ENCODE measurements at places on chromosomes 4 and X. TPM values are rescaled to one million over a fixed set of nuclear protein-coding genes. Genes with fewer than 3 reads are reported as not detected.

Gene OTUD6A
- not detected for polyA plus RNA-seq

DNA sequence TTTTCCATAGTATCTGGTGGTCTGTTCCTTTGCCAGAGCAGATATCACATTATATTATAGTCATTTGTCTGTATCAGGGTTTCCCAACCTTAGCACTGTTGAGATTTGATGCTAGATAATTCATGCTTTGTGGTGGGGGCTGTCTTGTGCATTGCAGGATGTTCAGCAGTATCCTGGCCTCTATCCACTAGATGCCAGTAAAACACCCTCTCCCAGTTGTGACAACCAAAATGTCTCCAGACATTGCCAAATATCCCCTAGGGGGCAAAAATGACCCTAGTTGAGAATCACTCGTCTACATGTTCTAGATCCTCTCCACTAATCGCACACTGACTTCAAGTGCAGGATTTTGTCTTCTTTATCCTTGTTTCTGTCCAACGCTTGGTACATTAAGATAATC lies 160.8 kb downstream of the FANCB start:
- DNase-seq: no peak

DNA sequence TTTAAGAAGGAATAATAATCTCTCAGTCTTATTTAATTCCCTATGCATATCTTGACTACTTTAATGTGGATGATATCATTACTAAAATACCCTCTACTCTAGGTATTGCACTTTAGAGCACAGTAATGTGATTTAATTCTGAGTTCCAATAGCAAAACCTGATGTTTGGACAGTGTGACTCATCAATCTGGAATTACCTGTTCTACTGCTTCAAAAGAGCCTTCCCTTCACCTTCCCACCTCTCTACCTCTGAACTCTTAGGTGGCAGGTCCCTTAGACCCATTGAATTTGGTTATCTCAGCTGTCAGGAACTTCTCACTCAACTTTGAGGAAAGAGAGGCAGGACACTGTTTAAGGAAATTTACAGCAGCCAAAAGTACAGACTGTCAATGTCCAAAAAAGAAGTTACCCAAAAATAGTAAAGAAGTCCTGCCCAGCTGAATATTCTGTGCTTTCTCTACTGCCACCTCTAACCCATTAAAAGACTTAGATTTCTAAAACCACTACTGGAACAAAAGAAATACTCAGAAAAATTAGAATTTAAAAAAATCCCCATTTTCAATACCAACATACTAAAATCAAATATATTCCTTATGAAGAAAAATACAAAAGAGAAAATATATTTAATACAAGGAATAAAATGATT lies 123.1 kb upstream of the GPM6A start:
- no peak for DNase-seq

Gene SHROOM4
- polyA plus RNA-seq: 16.1 TPM

Gene SH3D19
- 26.9 TPM for polyA plus RNA-seq

Gene SLC16A2
- polyA plus RNA-seq: 28.4 TPM

GRCh38 chrX:150845091-150845490 lies 53.4 kb downstream of the CD99L2 start:
- DNase-seq: no peak

Gene RNF175
- polyA plus RNA-seq: 5.6 TPM

DNA sequence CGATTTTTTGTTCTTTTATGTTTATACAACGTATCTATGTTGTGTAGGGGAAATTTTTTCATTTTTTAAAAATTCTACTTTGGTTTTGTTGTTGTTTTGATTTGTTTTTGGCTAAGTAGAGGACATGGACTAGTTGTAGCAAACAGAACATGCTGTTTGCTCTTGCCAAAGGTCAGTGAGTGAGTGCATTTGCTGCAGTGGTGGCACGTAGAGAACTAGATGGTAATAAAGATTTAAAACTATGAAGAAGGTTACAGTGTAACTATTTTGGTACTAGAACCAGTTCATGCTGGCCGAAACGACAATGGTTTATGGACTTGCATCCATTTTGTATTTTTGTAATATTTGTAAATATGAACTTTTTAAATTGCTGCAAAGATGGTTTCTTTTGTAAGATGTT lies 1.9 kb upstream of the SCML1 start:
- no peak for DNase-seq

DNA sequence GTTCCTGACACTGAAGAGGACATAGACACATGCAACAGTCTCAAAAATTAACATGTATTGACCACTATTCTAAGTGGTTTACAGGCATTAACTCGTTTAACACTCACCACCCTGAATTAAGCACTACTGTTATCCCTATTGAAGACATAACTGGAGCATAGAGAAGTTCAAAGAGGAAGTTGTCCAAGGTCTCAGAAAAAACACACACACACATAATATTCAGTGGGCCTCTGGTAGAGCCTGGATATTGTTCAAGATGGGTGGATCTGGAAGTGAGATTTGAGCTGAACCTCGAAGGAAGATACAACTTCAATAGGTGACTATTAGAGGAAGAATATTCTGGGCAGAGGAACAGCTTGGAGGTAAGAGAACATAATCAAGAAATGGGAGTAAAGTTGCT lies 334.9 kb downstream of the HNRNPD start:
- no peak for DNase-seq

DNA sequence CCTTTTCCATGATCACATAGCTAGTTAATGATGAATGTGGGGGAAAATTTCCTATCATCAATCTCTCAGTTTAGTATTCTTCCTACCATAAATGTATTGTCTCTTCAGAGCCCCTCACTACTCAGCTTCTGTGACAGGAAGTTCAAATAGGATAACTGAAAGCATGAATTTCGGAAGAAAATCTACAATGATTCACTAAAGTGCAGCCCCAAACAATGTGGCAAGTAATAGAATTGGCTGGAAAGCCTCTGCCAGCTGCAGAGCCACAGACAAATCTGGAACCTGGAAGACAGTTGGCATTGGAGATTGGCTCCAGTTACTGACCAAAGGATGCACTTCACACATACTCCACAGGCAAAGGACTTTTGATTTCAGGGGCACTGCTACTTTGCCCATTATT lies 35.2 kb downstream of the EGF start:
- no peak for DNase-seq

Gene SH2D1A
- 0.24 TPM for polyA plus RNA-seq

Gene LPAR4
- 17.3 TPM for polyA plus RNA-seq

DNA sequence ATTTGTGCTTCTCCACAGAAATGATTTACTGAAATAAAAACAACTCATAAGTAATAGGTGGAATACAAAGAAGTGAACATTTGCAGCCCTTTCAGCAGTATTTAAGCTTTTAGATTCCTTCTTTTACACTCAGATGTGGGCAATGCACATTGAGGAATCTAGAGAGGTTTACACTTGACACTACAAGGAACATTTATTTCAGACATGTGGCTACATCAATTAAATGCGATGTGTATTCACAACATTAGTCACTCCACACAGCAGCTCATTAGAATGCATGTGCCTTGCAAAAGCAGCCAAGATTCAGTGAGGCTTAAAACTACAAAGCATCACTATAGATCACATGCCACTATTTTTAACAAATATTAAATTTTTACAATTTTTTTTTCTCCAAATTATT lies 480.7 kb downstream of the INPP4B start:
- DNase-seq: no peak

GRCh38 chr4:108110450-108110849 lies 58.3 kb downstream of the LEF1 start:
- no peak for DNase-seq

GRCh38 chr4:145154573-145154972 lies 25.8 kb downstream of the OTUD4 start:
- DNase-seq: no peak

DNA sequence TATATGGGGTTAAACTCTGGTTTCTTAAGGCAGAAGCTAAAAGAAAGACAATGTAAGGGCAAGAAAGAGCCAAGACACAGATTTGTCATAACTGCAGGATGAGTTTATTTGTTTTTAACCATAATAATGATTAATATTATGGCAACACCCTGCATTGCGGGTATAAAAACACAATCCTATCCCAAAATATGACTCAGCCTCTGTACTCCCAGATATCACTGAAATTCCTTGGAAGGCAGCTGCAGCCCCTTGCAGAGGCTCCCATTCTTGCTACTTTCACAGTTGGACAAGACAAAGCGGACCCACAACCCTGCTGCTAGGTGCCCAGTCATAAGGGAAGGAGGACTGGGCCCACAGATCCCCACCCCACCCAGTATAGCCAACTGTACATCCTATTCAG lies 20.4 kb upstream of the FGF16 start:
- no peak for DNase-seq

Gene SMARCA1
- polyA plus RNA-seq: 121 TPM

- no peak for DNase-seq
Observed at GRCh38 chr4:86242677-86243076, 117.2 kb downstream of the MAPK10 start.

- no peak for DNase-seq
Observed at GRCh38 chr4:137528673-137529072, 3.6 kb downstream of the PCDH18 start.

- no peak for DNase-seq
Observed at GRCh38 chr4:7638489-7638888, 203.8 kb upstream of the PSAPL1 start.

- DNase-seq: no peak
Observed at GRCh38 chrX:37580080-37580479, 8.6 kb downstream of the LANCL3 start.
